GM12865 (cell line): ENCODE measurements at places on chromosomes 16 and 17.

DNA sequence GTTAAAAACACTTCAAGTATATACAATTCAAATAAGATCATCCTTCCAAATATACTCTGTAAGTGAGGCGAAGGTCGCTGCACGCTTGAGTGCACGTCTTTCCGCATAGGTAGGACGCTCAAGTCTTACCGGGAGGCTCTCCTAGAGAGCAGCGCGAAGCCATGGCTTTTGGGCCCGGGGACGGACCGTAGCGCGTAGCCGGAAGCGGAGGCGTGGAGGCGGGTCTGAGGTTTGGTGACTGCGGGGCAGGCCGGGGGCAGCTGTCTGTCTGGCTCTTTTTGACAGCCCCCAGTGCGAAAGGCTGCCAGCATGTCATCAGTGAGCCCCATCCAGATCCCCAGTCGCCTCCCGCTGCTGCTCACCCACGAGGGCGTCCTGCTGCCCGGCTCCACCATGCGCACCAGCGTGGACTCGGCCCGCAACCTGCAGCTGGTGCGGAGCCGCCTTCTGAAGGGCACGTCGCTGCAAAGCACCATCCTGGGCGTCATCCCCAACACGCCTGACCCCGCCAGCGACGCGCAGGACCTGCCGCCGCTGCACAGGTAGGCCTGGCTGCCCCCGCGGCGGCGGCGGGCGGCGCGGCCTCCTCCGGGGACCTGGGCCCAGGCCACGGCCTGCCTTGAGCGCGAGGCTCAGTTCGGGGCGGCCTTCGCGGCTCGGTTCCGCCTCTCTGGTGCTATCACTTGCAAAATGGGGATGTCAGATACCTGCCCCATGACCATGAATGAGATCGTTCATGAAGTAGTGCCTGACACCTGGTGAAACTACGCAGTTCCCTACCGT, at the start of gene LONP2:
Gene LONP2 (plus strand): TSS at position 221 of the 783 bp plus-strand sequence. CDS start 89 bp downstream, at position 310.
- DNase-seq, result peak; percentile 94

DNA sequence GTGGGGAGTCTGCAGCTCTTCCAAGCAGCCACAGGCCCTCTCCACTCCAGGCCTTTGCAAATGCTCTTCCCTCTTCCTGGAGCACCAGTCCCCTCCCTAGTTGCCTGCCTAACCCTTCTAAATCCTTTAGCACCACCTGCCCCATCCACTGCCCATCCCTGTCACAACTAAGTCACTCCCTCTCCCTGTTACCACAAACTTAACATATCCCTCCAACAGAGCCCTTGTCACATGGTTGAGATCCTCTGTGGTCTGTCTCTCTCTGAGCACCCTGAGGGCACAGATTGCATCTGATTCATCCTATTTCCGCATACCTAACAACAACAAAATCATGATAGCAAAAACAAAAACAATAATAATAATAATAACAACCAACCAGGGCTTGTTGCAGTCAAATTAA, 11.0 kb upstream of the BEAN1 start:
- DNase-seq, result no peak

- DNase-seq, result no peak
Observed at GRCh38 chr17:40448639-40449261, 5.5 kb downstream of the IGFBP4 start.

GRCh38 chr17:50298018-50298417, 23.8 kb downstream of the TMEM92 start:
- no peak for DNase-seq

GRCh38 chr16:20259541-20259940, 67.8 kb downstream of the GP2 start:
- DNase-seq, result no peak

DNA sequence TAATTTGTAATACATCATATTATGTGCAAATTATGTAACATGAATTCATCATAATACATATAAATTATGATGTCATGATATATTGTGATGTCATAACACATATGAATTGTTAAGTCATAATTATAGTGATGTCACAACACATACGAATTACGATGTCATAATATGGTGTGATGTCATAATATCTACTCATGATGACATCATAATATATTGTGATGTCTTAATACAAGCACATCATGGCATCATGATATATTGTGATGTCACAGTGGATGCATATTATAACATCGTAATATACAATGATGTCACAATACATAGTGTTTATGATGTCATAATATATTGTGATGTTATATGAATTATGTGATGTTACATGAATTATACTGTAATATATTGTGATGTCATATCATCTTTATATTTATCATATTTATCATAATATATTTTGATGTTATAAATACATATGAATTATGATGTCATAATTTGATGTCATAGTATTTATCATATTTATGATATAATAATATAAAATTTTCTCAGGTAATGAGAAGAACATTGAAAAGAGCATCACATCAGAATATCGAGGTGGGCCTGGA, 1793.0 kb downstream of the TP53TG3F start:
- DNase-seq, result no peak

- DNase-seq, result peak; percentile 88
Observed at GRCh38 chr17:77453613-77454241, 313.0 kb downstream of the SEC14L1 start.

DNA sequence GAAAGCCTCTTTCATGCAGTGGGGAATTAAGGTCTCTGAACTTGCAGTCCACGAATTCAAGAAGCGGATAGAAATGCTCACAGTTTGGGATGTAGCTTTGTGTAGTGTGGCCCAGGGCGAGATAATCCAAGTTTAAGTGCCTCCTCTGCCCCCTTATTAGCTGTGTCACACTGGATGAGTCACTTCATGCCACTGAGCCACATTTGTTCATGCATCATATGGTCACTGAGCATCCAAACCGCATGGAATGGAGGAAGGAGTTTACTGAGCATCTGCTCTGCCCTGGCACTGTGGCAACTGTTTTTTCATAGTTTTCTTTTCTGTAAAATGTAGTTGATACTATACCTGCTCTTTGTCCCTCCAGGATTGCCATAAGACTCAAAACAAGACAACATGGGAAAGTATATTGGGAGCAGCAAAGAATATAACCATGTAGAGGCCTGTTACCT, 15.1 kb upstream of the DHX8 start:
- no peak for DNase-seq

DNA sequence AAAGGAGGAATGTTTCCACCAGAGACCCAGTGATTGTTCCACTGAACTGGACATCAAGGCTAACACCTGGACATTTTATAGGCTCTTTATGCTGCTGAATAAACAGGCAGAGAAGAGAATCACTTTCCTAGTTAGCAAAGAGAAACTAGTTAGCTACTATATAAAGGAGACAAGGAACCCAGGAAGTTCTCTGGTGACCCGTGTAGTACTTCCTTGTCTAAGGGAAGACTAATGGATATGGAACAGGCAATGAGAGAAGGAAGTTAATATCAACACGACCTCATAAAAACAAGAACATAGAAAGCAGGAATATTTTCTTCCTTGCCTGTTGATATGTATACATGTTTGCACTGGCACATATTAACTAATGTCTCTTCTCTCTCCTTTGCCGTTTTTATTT, 30.8 kb upstream of the RPL38 start:
- DNase-seq, result no peak

DNA sequence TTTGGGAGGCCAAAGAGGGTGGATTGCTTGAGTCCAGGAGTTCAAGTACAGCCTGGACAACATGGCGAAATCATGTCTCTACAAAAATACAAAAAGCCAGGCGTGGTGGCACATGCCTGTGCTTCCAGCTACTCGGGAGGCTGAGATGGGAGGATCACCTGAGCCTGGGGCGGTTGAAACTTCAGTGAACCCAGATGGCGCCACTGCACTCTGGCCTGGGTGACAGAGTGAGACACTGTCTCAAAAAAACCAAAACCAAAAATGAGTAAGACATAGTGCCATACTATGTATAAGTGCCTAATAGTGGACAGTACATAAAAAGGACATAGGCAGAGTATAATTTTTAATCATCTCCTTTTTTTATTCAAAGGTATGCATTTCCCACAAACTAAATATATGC, 4.0 kb downstream of the CTC1 start:
- no peak for DNase-seq
